Kasumi-1 (cell line): ENCODE measurements at places on chromosomes 12 and 14.
A peak's percentile ranks its signal among the peaks of the same experiment; 100 is the strongest.

GRCh38 chr14:60862283-60862682 is 118.6 kb downstream of the TRMT5 start:
- peak; percentile 20 for DNase-seq

DNA sequence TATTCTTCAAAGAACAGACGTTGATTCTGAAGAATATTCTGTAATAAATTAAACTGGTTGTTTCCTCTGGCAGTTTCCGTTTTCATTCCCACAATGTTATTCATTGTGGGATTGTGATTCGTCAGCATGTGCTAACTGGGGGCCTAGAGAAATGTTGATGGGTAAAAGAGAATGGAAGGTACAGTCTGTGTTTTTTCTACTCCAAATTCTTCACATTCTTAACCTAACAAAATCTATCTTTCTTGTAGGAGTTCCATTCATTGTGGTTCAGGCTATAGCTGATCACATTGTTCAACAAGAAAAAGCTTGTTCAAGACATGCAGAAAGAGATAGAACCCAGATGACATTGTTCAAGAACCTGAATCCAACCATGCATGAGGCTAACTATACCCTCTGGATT is 5.9 kb downstream of the CD163 start:
- no peak for DNase-seq

- DNase-seq, result no peak
Observed at GRCh38 chr14:31477248-31477647, 10.6 kb downstream of the GPR33 start.

GRCh38 chr14:52272375-52272774 is 4.9 kb downstream of the PTGDR start:
- DNase-seq, result peak; percentile 85

- no peak for DNase-seq
Observed at GRCh38 chr12:6551496-6552139, 4.2 kb downstream of the IFFO1 start.

GRCh38 chr12:87801860-87802720 is 227.1 kb downstream of the C12orf50 start:
- no peak for DNase-seq

GRCh38 chr12:94167756-94168416 is 19.5 kb downstream of the PLXNC1 start:
- no peak for DNase-seq

DNA sequence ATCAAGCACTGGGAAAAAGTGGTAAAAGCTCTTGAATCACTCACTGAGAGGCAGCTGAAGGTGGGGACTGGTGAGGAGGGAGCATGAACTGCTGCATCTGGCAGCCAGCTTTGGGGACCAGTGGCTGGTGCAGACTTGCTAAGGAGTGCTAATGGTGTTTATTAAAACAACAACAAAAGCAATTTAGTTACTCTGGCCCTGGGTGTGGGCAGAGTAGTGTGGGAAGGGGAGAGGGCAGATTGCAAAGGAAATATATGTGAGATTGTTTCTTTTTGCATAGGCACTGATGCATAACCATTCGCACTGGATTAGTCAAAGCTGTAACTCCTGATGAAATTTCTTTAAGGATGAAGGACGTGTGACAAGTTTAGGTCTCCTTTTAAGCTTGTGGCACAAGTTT is 8.1 kb downstream of the TXNRD1 start:
- no peak for DNase-seq

- no peak for DNase-seq
Observed at GRCh38 chr14:104107101-104107581, 21.6 kb downstream of the ASPG start.

DNA sequence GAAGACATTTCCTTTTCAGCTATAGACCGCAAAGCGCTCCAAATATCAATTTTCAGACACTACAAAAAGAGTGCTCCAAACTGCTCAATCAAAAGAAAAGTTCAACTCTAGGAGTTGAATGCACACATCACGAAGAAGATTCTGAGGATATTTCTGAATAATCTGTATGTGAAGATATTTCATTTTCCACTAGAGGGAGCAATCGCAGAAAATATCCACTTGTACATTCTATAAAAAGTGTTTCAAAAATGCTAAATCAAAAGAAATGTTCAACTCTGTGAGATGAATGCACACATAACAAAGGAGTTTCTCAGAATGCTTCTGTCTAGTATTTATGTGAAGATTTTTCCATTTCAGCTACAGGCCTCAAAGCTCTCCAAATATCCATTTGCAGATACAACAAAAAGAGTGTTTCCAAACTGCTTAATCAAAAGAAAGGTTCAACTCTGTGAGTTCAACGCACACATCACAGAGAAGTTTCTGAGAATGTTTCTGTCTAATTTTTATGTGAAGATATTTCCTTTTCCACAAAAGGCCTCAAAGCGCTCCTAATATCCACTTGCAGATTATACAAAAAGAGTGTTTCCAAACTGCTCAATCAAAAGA is 643.8 kb upstream of the ALG10B start:
- peak; percentile 10 for DNase-seq

DNA sequence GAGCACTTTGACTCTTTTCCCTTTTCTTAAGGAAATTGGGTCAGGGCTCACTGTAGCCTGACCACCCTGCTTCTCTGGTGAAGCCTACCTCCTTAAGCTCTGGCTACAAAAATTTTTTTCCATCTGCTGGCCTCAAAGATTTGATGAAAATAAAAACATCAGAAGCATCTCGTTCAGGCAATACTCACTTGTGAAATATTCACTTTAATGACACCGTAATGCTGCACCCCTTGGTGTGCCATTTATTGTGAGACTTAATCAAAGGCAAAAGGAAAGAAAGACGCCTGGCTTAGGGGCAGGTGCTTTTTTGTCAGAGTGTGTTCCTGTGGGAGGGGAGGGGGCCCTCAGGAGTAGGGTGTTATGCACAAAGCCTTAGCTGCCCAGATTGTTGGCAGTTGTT is 155.0 kb upstream of the TMPO start:
- no peak for DNase-seq

DNA sequence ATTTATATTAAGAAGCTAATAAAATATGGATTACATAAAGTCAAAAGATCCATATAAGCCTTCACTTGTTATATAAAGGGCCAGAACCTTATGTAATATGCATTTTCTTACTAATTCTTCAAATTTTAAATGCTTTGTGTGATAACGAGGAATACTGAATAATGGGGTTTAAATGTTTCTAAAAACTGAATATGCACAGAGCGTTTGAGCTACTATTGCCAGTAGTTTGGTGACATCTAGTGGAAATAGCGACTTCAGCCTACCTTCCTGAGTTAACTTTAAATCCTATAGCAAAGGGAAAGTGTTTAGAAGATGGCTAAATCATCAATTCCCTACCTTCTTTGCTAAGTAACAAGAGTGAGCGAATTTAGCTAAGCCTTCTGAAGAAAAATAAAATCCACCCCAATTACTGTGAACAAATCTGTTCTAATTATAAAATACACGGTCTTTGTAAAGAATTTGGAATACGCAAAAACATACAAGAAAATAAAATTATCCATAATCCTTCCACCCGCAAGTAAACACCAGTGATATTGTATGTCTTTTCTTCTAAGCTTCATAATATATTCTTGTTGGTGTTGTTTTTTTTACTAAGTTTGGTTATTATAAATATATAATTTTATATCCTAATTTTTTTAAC is 115.5 kb upstream of the G2E3 start:
- peak; percentile 72 for DNase-seq

GRCh38 chr12:29116414-29116813 is 32.7 kb upstream of the FAR2 start:
- DNase-seq, result no peak

- no peak for DNase-seq
Observed at GRCh38 chr12:15632708-15633107, 156.5 kb downstream of the EPS8 start.

DNA sequence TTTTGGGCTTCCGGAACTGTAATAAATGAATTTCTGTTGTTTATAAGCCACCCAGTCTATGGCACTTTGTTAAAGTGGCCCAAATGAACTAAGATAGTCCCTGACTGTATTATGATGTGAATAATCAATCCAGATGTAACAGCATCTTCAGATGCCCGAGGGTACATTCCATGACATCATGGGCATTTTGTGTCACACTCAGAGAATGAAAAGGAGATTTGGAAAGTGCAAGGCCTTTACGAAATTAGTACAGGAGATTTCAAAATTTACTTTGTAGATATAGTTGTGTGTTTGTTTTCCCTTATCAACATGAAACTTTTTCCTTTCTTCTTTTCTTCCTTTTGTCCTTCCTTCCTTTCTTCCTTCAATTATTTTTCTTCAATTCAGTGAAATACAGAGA is 54.2 kb upstream of the AMIGO2 start:
- DNase-seq, result no peak

DNA sequence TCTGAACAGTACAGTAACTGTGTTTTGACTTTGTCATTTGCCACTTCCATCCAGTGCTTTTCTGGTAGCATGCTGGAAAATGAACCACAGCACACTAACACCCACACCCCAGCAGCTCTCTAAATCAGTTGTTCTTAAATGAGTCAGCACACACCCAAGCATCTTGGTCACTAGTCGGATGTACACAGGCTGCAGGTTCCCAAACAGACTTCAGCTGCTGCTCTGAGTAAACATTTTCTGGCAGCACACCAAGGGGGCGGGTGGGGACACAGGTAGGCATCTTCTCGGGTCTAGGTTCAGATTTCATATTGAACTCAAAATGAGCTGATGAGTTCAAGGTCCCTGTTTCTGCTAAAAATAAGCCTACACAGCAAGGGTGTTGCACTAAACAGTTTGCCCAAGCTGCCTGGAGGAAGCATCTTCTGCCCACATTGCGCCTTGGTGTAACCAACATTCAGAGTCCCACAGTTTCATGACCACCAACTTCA is 39.8 kb downstream of the IFNG start:
- no peak for DNase-seq

GRCh38 chr14:59091976-59092375 is 96.5 kb upstream of the DAAM1 start:
- DNase-seq, result no peak

DNA sequence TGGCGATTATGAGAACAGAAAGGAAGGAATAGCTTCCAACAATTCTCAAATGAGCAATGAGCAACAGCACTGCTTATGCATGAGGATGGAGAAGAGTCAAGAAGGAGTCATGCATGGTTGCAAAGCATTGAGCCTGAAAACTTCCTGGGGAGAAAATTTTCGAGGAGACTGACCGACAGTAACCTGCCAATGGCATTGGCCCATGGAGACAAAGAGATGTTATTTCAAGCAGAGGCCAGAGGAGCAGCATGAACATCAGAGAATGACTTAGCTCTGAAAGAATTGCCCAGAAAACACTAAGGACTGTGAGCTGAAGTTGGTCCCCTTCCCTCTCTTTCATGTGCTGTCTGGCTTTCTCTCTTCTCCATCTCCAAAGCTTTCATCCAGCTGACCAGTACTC is 343.4 kb downstream of the ADAMTS20 start:
- no peak for DNase-seq

DNA sequence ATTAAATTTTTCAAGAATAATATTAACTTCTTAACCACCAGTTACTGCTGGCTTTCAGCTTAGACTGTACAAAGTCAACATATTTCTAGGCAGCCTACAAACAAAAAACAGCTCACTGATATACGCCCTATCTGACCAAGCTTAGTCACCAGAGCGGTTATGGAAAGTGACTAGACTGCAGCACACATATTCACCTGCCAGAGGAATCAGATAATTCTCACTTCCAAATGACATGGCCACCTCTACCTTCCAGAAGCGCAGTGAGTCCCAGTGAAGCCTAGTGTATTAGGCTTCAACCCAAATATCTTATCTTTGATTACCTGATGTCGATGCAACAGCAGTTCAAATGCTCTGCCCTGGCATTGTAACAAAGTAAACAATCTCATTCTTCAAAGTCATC is 8.5 kb downstream of the STXBP6 start:
- DNase-seq, result no peak

DNA sequence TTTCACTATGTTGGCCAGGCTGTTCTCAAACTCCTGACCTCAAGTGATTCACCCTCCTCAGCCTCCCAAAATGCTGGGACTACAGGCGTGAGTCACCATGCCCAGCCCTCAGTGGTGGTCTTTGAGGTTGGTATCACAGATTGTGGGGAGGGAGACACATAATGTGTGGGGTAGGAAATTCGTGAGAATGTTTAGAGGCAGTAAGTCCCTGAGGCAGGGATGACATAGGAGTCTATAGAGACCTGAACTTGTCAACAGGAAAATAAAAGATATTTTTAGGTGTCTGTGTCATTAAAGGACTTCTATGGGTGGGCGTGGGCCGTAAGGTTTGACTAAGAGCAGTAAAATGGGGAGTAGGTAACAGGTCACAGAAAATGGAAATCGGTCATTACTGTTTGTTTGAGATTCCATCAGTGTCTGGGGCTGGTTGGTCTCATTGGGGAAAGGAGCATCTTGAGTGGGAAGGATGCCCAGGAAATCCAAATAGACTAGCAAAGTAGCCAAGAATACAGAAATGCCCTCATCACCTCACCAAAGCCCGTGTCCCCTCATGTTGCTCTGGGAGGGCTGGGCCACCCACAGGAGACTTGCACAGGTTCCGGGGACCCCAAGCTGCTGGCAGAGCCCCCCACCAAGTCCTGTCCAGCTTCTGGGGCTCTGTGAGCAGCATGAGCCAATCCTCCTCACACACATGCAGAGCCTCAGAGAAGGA is 63.6 kb upstream of the BCL2L14 start:
- no peak for DNase-seq

- DNase-seq, result no peak
Observed at GRCh38 chr12:51907856-51908425, 637 bp downstream of the ACVRL1 start.

GRCh38 chr12:108419949-108420348 is 80.8 kb upstream of the CMKLR1 start:
- no peak for DNase-seq

GRCh38 chr12:54032627-54033100 is at the start of gene HOXC5:
HOXC5 (plus strand) TSS chr12:54033050; CDS start chr12:54033123, 73 bp downstream.
- peak; percentile 38 for DNase-seq

DNA sequence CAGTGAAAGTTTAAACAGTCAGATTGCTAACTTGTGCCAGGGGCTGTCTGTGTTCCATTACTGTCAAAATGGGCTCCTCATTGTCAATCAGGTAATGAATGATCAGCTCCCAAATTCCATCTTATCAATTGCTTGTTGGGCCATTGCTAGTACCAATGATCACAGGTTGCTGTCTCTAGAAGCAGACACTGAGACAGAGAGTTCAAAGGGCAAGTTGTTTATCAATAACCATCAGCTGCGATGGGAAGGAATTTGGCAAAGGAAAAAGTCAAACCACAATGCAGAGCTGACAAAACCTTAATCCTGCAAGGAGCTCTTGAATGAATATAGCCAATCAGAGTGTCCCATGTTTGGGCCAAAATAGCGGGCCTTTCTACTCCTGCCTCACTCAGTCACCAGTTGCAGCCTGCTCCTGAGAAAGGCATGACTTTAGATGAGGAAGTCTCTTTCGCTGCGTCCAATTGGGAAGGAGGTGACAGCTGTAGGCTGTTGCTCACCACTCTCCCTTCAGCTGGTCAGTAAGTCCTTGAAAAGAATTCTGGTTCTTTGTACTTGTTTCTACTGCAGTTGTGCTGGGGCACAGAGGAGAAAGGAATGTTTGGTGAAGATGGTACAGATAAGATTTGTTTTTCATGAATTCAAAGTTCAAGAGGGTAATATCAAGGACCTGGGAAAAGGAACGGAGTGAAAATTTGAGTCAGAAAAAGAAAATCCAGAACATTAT is 179.2 kb upstream of the PDE3A start:
- DNase-seq, result no peak

- DNase-seq, result no peak
Observed at GRCh38 chr14:67887478-67887877, 67.9 kb downstream of the RAD51B start.
